ENCODE measurements at places on chromosomes 3 and 15.
A peak's percentile ranks its signal among the peaks of the same experiment; 100 is the strongest.

GRCh38 chr15:52329987-52330386 is 34.4 kb upstream of the MYO5C start:
- DNase-seq = no peak

DNA sequence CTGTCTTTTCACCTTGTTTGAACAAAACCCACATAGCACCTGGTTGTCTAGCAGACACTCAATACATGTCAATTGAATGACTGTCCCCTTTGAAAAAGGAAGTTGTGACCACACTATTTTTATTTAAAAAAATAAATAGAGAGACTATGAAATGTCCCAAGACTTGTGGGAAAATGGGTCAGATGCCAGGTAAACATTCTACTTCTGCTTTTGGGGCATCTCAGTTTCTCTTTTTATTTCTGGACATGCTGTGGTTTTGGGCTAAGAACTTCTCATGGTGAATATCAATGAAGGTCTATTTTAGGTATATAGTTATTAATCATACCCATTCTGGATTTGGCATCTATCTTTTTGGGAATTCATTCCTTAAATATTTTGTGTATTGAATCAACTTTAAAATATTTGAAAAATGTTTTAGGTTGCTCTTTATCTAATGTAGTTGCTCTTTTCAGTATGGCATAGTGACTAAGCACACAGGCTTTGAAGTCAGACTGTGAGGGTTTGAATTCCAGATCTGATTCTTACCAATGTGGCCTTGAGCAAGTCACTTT is 4.4 kb downstream of the TMEM45A start:
- no peak for DNase-seq

- no peak for DNase-seq
These were observed 18.2 kb upstream of the CLDN16 start for GRCh38 chr3:190369668-190370295.

DNA sequence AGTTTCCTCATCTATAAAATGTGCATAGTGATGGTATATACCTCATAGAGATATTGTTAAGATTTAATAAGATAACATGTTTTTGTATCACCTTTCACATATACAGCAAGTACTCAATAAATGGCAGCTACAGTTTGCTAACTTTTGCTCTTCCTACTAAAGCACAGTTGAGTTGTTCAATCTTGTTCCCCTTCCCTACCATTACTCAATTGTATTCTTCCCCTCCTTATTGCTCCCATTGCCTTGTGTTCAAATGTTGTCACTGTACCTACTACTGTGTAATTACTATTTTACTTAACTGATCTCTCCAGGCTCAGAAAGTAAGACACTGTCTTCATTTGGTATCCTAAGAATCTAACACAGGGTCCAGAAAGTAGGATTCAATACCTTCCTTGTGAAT is 5.5 kb downstream of the CD47 start:
- no peak for DNase-seq

DNA sequence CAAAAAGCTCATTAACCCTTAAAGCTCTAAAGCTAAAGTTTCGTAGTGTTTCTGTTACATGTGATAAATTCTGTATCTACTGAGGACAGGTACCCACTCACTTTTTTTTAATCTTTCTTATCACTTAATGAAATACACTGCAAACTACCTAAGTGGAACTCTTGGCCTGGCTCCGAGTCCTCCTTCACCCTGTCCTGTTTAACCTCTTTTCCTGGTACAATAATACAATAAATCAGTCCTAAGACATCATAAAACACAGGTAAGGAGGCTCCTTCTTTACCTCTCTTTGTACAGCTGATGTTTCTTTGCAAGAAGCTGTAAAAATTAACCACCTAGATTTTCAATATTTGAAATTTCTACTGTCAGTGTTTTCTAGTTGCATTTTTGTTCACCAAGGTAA is 15.8 kb downstream of the SEMA6D start:
- DNase-seq = no peak

GRCh38 chr15:51328926-51329325 is 9.5 kb downstream of the CYP19A1 start:
- DNase-seq = no peak

DNA sequence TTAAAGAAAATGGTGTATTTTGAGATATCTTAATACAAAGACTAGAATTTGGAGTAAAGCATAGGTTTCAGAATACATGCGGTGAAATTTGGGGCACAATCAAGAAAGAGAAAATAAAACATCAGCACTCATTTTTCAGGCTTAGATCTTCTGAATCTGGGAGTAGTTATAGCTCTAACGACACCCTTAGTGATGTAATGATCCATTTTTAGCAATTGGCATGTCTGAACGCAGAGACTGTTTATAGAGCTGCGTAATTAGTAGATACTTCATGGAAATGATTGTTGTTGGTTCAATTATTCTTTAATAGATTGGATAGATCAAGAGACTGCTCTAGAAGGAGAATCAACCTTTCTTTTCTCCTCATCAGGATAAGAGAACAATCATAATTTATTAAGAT is 47.5 kb upstream of the SNRK start:
- DNase-seq = no peak

- peak; percentile 76 for DNase-seq
These were observed 25.5 kb downstream of the ASB7 start for GRCh38 chr15:100627789-100628395.

- DNase-seq = no peak
These were observed 86.9 kb upstream of the UBE3A start for GRCh38 chr15:25525741-25526140.

GRCh38 chr3:167456157-167456799 is 17.6 kb downstream of the SERPINI2 start:
- no peak for DNase-seq

- no peak for DNase-seq
These were observed 1.2 kb downstream of the BNC1 start for GRCh38 chr15:83283138-83283812.

DNA sequence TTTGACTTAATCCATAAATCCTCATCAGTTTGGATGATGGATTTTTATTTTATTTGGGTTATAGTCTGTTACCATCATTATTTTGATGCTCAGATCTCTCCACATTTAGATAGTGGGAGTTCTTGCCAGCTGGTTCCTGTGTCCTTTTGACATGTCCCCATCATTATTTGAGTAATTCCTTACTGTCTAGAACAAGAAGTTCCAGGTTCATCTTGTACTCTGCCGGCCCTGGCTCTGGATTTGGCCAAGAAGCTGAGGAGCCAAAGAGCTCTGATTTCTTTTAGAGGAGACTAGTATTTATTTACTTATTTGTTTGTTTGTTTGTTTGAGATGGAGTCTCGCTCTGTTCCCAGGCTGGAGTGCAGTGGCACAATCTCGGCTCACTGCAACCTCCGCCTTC is 54.3 kb downstream of the PTPRG start:
- no peak for DNase-seq

GRCh38 chr3:189897406-189897805 is 223.3 kb downstream of the P3H2 start:
- no peak for DNase-seq

- DNase-seq = no peak
These were observed 322.2 kb upstream of the SEMA6D start for GRCh38 chr15:47395076-47395475.

GRCh38 chr3:99128235-99128634 is 226.7 kb upstream of the DCBLD2 start:
- DNase-seq = no peak
